ENCODE measurements at places on chromosomes 3 and 15. TPM values are rescaled to one million over a fixed set of nuclear protein-coding genes. Genes with fewer than 3 reads are reported as not detected.

Gene PDIA5
- polyA plus RNA-seq, result 3.1 TPM

Gene NANOGP8
- polyA plus RNA-seq, result not detected

Gene AMT
- polyA plus RNA-seq, result 3.4 TPM

Gene ACKR2
- 0.75 TPM for polyA plus RNA-seq

Gene CASR
- not detected for polyA plus RNA-seq

Gene GOLGA6L9
- 8.3 TPM for polyA plus RNA-seq

Gene TIMP4
- polyA plus RNA-seq, result 1.00 TPM

Gene CADPS
- polyA plus RNA-seq, result 0.20 TPM

Gene MITF
- polyA plus RNA-seq, result 3.3 TPM

Gene PLA2G4E
- 1.2 TPM for polyA plus RNA-seq

Gene STRA6
- 0.79 TPM for polyA plus RNA-seq

Gene SLC12A8
- polyA plus RNA-seq, result 2.7 TPM

Gene TMC3
- polyA plus RNA-seq, result not detected

Gene MST1R
- polyA plus RNA-seq, result 23.6 TPM

Gene SMCO1
- polyA plus RNA-seq, result not detected

Gene TM4SF1
- 172 TPM for polyA plus RNA-seq

Gene CGGBP1
- 17.7 TPM for polyA plus RNA-seq

Gene CHST13
- polyA plus RNA-seq, result not detected

Gene FOXL2NB
- 0.06 TPM for polyA plus RNA-seq

Gene ITIH3
- 0.88 TPM for polyA plus RNA-seq

Gene ERICH6
- not detected for polyA plus RNA-seq

Gene ZBTB20
- polyA plus RNA-seq, result 1.3 TPM

Gene B3GALNT1
- polyA plus RNA-seq, result 2.4 TPM

Gene H1-8
- not detected for polyA plus RNA-seq

Gene PP2D1
- not detected for polyA plus RNA-seq

Gene SKIL
- 9.5 TPM for polyA plus RNA-seq

Gene CCR8
- polyA plus RNA-seq, result not detected

Gene MYRIP
- polyA plus RNA-seq, result 0.29 TPM

Gene HIGD2B
- not detected for polyA plus RNA-seq

Gene PLA1A
- 1.1 TPM for polyA plus RNA-seq

Gene CACNA2D2
- polyA plus RNA-seq, result 0.31 TPM

Gene CLDN16
- 0.12 TPM for polyA plus RNA-seq

Gene SCN11A
- not detected for polyA plus RNA-seq

Gene ROPN1B
- polyA plus RNA-seq, result not detected

Gene ELP6
- polyA plus RNA-seq, result 18.9 TPM

All from esophagus (tissue), 2 donors.